ENCODE measurements at places on chromosomes 7 and 10. TPM values are rescaled to one million over a fixed set of nuclear protein-coding genes. Genes with fewer than 3 reads are reported as not detected.

DNA sequence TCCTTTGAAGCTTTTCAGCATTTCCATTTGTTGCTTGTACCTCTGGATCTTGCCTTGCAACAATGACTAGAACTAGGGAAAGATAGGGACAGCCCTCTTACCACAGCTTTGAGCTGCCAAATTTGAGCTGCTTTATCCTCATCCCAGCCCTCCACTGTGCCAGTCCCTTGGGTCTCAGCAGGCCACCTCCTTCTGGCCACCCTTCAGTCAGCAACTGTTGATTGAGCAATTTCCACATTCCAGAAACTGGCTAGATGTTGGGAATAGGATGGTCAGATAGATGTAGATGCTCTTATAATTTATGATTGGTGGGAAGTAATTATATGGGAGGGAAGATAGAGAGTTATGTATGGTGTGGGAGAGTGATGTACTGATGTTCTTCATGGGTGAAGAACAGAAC is 100.1 kb downstream of the ST7 start:
- peaks cover 5% of the 10 kb centered on the region for H3K36me3 ChIP-seq
- H3K4me1 ChIP-seq = peaks cover 22% of the 10 kb centered on the region
- H3K4me3 ChIP-seq = no peak overlapping the region
- H3K27ac ChIP-seq = no peak overlapping the region

ABI1 gene
- total RNA-seq = 65.2 TPM

DNA sequence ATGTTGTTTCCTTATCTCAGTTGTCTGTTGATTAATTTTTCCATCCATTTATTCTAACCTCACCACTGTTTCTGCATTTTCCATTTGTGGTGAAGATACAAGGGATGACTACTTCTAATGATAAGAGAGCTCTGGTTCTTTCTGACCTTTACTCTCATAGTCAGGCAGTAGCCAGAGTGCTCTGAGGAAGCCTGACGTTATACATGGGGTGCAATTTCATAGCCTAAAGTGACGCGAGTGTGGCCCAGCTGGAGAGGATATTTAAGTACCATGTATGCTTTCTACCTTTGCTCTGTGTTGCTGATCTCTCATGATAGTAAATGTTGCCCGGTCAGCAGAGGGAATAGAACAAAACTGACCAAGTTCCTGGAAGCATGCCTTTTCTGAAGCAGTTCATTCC is 33.9 kb upstream of the CYCS start:
- H3K4me1 ChIP-seq = peaks cover 1% of the 10 kb centered on the region
- H3K36me3 ChIP-seq = peaks cover 6% of the 10 kb centered on the region
- H3K27me3 ChIP-seq = no peaks in the 10 kb centered on the region

DNA sequence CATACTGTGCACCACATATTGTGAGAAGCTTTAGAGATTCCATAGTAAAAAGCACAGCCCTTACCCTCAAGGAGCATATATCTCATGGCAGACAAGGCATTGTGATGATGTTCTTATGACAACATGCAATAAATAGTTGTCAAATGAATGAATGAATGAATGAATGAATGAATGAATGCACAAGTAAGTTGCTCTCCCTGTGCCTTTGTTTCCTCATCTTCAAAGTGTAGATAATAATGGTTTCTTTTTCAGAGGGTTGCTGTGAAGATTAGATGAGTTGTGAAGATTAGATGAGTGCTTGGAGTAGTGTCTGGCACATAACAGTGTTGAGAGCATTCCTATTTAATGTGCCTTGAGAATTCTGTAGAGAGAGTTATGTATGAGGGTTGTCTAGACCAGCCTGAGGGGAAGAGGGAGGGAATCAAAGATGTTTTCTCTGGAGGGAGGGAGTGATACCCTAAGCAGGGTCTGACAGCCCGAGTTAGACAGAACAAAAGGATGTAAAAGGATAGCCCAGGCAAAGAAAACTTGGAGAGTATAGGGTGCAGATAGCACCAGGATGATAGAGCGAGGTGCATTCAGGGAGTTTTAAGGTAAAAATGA is 217.2 kb downstream of the RELN start:
- H3K27me3 ChIP-seq = no peaks in the 10 kb centered on the region
- no peak overlapping the region for H3K27ac ChIP-seq
- H3K36me3 ChIP-seq = no peaks in the 10 kb centered on the region
- no peak for DNase-seq

GRCh38 chr10:43857206-43857930 is 208.7 kb upstream of the ZNF32 start:
- H3K36me3 ChIP-seq = no peaks in the 10 kb centered on the region
- DNase-seq = no peak
- H3K27me3 ChIP-seq = no peaks in the 10 kb centered on the region
- peaks cover 5% of the 10 kb centered on the region for H3K4me1 ChIP-seq
- H3K4me3 ChIP-seq = no peak overlapping the region

DNA sequence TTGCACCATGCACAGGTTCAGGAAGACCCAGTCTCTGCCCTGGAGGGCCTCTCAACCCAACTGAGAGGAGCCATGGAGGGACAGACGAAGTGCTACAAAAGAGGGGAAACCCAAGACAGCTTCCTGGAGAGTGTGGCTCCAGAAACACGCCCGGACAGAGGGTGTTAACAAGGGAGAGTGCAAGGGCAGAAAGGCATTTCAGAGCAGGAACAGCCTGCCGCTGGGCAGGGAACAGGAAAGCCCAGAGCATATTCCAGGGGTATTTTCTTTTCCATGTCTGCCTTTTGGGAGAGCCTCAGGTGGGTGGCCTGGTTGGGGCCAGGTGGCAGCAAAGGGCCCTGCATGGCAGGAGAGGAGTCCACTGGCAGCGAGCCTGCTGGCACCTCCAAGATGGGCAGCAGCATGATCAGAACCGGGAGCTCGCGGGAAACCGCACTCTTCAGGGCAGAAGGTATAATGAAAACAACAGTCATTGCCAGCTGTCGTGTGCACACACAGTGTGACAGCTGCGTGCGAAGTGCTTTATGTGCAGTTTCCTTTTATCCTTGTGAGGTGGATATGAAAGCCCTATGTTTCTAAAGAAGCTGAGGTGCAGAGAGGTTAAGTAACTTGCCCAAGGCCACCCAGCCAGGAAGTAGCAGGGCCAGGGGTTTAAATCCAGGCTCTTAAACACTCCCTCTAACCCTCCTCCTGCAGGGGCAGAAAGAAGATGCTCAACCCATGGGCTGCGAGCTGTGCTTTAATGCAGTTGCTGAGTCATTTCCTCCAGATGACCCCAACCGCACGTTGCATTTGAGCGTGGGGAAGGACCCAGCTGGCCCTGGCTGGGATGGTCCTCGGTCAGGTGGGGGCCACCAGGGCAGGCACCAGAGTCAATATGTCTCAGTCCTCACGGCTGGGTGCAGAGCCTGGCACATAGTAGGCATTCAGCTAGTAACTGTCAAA is 128.6 kb downstream of the OAT start:
- no peak for DNase-seq
- H3K27ac ChIP-seq = no peak overlapping the region
- no peaks in the 10 kb centered on the region for H3K27me3 ChIP-seq
- H3K4me1 ChIP-seq = no peaks in the 10 kb centered on the region
- no peak overlapping the region for H3K4me3 ChIP-seq

GRCh38 chr10:80454513-80455460 is 677 bp downstream of the TSPAN14 start:
- peaks cover 43% of the 10 kb centered on the region for H3K4me1 ChIP-seq
- H3K27me3 ChIP-seq = no peaks in the 10 kb centered on the region
- peaks cover 41% of the 10 kb centered on the region for H3K36me3 ChIP-seq
- no peak for DNase-seq
- H3K4me3 ChIP-seq = peak overlapping the region; percentile 98
- peak overlapping the region; percentile 86 for H3K27ac ChIP-seq

DNA sequence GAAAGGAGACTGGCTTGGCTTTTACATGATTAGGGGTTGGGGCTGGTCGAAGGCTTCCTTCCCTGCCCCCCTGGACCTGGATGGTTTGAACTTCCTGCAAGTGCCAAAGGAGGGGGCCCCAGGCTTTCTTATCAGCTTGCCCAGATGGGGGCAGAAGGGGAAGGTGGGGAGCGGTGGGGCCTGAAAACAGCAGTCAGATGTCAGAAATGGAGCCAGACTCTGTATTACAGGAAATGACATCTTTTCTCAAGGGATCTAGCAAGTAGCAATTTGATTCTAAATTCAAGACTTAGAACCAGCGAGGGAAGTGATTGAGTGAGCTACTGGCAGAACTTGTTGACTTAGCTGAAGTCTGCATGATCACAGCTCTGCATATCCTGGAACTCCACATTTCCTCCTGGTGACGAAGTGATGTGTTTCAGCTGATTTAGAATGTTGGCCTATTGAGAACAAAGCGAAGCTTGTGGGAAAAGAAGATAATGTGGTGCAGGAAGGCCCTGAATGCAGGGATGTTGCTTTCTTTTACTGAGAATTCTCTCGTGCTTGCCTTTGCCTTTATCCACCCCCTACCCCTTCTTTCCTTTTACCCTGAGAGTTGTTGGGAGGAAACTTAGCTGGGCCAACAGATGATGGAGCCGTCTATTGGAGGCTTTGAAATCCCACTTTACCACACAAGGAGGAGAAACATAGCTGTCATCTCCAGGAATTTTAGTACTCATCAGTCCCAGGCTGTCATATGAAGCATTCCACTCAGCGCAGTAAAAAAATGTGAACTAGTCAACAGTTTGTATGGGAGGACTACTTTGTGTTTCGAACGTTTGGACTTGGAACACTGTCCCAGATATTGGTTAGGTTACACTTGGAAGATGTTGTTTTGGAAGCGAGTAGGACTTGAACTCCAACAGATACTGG is 43.2 kb downstream of the CCNY start:
- H3K4me1 ChIP-seq = peaks cover 42% of the 10 kb centered on the region
- H3K27me3 ChIP-seq = no peaks in the 10 kb centered on the region
- H3K36me3 ChIP-seq = no peaks in the 10 kb centered on the region

DNA sequence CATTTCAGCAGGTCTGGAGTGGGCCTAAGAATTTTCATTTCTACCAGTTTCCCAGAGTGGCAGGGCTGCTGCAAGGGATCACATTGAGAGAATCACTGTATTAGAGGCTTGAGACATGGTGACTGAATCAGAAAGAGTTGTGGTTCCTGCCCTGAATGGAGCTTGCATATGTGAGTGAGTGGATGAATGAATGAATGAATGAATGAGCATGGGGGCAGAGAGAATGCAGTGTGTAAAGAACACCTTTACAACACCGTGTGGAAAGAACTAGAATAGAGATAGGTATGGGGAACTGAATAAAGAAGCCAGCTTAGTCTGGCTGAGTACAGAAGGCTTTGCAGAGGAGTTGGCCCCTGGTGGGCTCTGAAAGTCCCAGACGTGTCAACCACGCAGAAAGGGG is 142.8 kb upstream of the AGK start:
- H3K36me3 ChIP-seq = no peaks in the 10 kb centered on the region
- DNase-seq = no peak
- no peak overlapping the region for H3K27ac ChIP-seq
- H3K27me3 ChIP-seq = peaks cover 12% of the 10 kb centered on the region

- no peaks in the 10 kb centered on the region for H3K4me1 ChIP-seq
- H3K4me3 ChIP-seq = no peak overlapping the region
- no peaks in the 10 kb centered on the region for H3K27me3 ChIP-seq
- DNase-seq = no peak
- H3K36me3 ChIP-seq = no peaks in the 10 kb centered on the region
- no peak overlapping the region for H3K27ac ChIP-seq
Observed at GRCh38 chr7:46301677-46302076, 380.6 kb upstream of the IGFBP3 start.

GRCh38 chr7:55592492-55592891 is 20.2 kb upstream of the VOPP1 start:
- peaks cover 6% of the 10 kb centered on the region for H3K27me3 ChIP-seq
- no peak for DNase-seq
- H3K4me1 ChIP-seq = peaks cover 11% of the 10 kb centered on the region
- no peak overlapping the region for H3K4me3 ChIP-seq
- H3K36me3 ChIP-seq = no peaks in the 10 kb centered on the region
- no peak overlapping the region for H3K27ac ChIP-seq

DNA sequence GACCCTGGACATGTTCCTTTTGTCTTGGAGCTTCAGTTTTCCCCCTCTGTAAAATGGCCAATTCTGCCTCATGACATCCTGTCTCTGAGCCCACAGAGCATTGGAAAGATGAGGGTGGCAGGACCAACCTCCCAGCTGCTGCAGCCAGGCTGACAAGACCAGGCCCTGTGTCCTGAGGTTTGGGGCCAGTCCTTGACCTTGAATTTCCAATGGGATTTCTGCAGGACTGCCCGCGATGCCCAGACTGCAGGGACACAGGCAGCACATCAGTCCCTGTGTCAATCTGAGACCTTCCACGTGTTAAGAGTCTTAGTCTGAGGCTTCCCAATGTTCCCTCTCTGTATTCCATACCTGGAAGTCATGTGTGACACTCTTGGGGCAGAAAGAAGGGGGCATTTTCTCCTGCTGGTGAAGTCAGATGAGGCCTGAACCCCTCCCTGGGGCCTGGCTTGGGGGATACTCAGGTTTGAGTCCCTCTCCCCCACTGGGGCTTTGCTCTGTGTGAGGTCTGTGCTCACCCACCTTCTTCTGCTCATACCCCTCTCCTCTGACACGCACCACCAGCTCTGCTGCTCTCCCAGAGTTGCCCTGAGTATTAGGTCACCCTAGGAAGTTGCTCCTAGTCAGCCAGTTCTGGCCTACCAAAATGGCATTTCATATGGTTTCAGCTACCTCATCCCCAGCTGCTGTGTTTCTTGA is 79.2 kb downstream of the ADCY1 start:
- no peak overlapping the region for H3K27ac ChIP-seq
- DNase-seq = no peak
- H3K4me3 ChIP-seq = no peak overlapping the region
- no peaks in the 10 kb centered on the region for H3K36me3 ChIP-seq
- H3K4me1 ChIP-seq = peaks cover 6% of the 10 kb centered on the region

FOXI2 gene
- total RNA-seq = not detected

GRCh38 chr10:100504096-100504495 is 15.6 kb downstream of the SEC31B start:
- no peaks in the 10 kb centered on the region for H3K27me3 ChIP-seq
- DNase-seq = no peak
- peaks cover 78% of the 10 kb centered on the region for H3K36me3 ChIP-seq
- no peak overlapping the region for H3K4me3 ChIP-seq
- peak overlapping the region; percentile 52 for H3K27ac ChIP-seq

DNA sequence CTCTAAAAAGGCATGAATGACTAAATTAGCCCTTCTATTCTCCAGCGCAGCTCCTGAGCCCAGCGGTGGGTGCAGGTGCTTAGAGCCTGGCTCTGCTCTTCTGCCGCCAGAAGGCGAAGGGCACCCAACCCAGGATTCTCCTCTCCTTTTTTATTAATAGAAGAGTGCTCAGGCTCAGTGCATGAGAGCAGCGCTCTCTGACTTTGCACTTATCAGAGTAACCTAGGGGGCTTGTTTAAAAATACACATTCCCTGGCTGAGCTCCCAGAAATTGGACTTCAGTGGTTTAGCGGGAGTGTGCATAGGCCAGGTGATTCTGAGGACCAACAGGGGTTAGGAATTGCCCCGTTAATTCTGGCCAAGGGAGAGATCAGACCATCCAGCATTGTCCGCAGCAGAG is 1.7 kb upstream of the PFKP start:
- peaks cover 16% of the 10 kb centered on the region for H3K4me1 ChIP-seq
- peak overlapping the region; percentile 64 for H3K4me3 ChIP-seq
- no peak for DNase-seq
- H3K27me3 ChIP-seq = peaks cover 12% of the 10 kb centered on the region

- no peak overlapping the region for H3K4me3 ChIP-seq
- H3K27ac ChIP-seq = no peak overlapping the region
- peaks cover 75% of the 10 kb centered on the region for H3K36me3 ChIP-seq
- H3K27me3 ChIP-seq = no peaks in the 10 kb centered on the region
- DNase-seq = no peak
- H3K4me1 ChIP-seq = peaks cover 32% of the 10 kb centered on the region
Observed at GRCh38 chr7:6116211-6116610, 85.0 kb downstream of the ANKRD61 start.

GRCh38 chr7:142511801-142512200 is 237.5 kb upstream of the PRSS1 start:
- H3K4me1 ChIP-seq = peaks cover 39% of the 10 kb centered on the region
- H3K4me3 ChIP-seq = no peak overlapping the region
- H3K27ac ChIP-seq = no peak overlapping the region

- no peaks in the 10 kb centered on the region for H3K36me3 ChIP-seq
- no peaks in the 10 kb centered on the region for H3K4me1 ChIP-seq
- no peak overlapping the region for H3K27ac ChIP-seq
Observed at GRCh38 chr7:20383351-20383750, 52.7 kb downstream of the ITGB8 start.
